ENCODE measurements at places on chromosomes 16 and 17. TPM values are rescaled to one million over a fixed set of nuclear protein-coding genes. Genes with fewer than 3 reads are reported as not detected.

The DNAJC7 gene
- total RNA-seq = 62.1 TPM

The DNASE1 gene
- total RNA-seq = 14.6 TPM

The RNF112 gene
- 2.1 TPM for total RNA-seq

The CNGB1 gene
- total RNA-seq = not detected

The ACD gene
- total RNA-seq = 15.2 TPM

The CA7 gene
- not detected for total RNA-seq

The ARL5C gene
- not detected for total RNA-seq

The CCL7 gene
- total RNA-seq = 0.96 TPM

The GRN gene
- 563 TPM for total RNA-seq

Measured in left lung (tissue), 14 donors.